LoVo (cell line): ENCODE measurements at places on chromosomes 11 and 22.

GRCh38 chr22:42376711-42377554 is 55.3 kb downstream of the NFAM1 start:
- no peak for DNase-seq

DNA sequence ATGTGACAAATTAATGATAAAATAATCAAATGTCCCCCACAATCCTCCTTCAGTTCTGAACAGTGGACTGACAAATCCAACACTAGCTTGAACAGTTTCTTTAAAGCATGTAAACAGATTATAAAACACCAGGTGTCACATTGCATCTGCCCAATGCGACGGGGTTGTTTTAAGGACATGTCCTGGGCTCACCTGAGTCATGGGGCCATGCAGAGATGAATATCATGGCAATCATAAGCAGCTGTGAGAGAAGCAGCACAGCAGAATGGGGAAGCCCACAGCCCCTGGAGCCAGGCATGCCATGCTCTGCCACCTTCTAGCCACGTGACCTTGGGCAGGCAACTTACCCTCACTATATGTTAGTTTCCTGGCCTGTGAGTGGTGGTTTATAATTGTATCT is 93.9 kb upstream of the KCNA4 start:
- DNase-seq: no peak

DNA sequence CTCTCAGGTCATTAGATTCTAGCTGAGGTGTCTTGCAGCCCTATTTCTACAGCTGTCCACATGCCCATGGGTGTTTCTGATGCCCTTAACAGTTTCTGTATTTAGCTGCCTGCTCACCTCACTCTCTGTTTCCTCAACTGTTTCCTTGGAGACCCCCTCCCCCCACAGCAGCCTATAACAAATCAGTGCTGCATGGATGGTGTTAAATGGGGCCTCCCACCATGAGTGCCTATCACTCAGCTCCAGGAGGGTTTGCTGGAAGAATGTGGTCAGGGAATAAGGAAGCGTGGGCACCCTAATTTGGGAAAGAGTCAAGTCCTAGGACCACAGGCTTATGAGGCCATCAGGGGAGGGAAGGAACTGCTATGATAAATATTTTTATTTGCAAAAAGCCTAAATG is 8.6 kb downstream of the KLHL35 start:
- no peak for DNase-seq

DNA sequence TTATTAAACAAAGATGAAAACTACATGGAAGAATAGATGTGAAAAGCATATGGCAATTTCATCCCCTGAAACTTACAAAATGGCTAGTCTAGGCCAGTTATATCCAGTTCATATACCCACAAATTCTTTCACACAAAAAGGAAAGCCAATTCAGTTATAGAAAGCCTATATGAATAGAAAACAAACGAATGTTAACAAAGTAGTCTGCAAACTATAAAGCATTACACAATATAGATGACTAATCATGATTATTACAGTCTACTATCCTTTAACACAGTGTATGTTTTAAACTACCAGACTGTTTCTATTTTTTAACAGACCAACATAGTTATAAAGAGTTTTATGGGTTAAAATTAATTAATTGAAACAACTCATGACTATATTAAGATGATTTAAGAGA is 12.1 kb downstream of the DCUN1D5 start:
- DNase-seq: no peak

DNA sequence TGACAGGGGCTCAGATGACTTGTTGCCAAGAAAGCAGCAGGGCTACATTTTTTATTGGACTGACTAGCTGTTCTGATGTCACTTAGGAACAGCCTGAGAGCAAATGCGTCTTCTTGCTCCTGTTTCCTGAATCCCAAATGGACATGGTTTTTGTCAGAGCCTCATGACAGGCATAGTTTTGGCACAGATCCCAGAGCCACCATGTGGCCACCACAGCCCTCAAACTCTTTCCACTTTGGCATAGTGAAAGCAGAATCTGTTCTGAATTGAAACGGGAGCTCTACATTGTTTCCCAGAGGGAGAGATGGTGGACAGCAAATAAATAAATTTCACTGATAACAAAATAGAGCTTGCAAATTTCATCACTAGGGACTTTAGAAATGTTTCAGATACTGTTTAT is 222.2 kb downstream of the C11orf87 start:
- DNase-seq: no peak

DNA sequence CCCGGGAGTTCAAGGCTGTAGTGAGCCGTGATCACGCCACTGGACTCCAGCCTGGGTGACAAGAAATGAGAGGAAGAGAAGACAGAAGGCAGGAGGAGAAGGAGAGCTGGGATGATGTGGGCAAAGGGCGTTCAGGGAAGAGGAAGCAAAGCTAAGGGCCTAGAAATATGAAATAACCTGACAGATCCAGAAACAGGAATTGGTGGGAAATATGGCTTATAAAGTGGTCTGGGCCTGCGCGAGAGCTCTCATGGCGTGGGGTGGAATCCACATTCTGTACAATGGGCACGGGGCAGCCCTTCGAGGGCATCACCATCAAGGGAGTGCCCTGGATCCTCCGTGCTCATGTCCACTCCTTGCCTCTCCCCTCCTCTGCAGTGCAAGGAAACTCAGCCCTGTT is 46.8 kb upstream of the RASSF10 start:
- DNase-seq: no peak

DNA sequence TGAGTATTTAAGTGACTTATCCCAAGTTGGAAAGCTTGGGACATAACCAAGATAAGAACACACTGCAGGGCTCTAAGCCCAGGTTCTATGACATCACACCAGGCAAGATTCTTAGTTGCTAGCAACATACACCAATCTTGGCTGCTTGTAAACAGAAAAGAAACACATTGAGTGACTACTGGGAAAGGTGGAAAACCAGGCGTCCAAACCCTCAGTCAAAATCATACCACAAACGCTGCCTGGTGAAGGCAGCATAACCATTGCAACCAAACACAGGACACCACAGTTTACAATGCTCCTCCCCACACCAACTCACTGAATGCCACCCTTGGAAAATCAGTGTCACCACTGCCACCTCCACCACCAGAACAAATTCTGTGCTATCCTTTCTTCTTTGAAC is 379.9 kb downstream of the TTC28 start:
- DNase-seq: no peak

DNA sequence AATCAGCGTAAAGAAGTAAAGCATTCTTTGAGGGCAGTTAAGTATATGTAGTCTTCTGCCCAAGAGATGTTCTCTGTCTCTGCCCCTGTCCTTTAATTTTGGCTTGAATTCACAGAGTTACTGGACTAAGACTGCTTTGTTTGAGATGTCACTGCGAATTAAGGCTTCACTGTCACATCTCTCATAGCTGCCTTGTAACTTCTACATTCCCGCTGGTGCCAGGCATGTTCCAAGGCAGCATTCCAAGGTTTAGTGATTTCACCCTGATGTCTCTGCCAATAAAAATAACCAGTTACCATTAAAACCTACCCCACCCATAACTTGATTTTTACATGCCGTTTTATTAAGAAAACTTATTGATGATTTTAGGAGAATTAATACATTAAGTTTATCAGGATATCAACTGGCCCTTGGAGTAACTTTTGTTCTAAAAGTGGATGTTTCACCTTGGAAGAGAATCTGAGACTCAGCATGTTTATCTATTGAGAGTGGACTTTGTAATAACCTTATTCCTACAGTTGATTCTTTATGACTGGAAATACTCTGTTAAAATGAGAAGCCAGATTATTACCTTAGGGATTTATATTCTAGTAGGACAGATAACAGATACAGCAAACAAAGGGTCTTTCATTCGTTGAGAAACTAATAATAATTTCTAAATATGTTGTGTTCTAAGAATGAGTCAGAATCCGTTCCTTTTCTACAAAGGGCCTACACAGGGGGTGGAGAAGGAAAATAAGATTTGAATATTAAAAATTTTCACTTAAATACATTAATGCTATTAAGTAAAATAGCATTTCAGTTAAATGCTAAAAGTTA is 110.2 kb downstream of the UVRAG start:
- DNase-seq: peak; percentile 44

- DNase-seq: no peak
Observed at GRCh38 chr11:44518968-44519550, 46.4 kb upstream of the CD82 start.

- DNase-seq: no peak
Observed at GRCh38 chr11:101915791-101916291, 481 bp downstream of the ANGPTL5 start.

- no peak for DNase-seq
Observed at GRCh38 chr11:66326261-66327111, 9.6 kb upstream of the CD248 start.

DNA sequence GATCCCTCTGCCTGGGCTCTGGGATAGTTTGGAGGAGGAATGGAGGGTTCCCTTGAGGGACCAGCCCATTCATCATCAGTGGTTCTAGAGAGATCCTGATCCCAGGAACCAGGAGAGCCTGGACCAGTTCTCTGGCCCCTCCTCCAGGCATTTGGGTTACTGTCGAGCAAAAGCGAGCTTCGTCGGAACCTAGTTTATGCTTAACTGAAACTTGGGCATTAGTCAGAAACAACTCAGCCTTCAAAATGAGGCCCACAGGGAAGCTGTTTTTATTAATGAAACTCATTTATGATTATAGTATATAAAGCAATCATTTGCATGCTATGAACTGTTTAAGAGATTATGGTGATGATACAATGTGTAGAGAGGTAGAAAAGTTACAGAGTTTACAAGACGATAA is 61.4 kb downstream of the LIF start:
- no peak for DNase-seq

DNA sequence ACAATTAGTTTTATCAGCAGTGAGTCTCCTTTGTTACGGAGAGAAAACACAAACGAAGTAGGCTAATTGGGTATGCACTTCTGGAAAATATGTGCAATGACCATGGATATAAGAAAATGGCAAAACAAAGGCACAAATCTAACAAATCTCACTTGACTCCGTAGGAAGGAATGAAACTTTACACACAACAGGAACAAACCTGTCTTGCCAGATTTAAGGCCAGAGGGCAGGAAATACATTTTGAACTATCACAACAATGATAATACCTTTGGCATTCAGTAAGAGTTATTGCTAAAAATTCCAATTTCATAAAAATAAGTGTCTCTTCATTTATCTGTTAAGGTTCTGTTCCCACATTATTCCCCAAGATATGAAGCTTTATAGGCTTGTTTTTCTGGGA is 36.6 kb downstream of the SLC25A17 start:
- DNase-seq: no peak

GRCh38 chr11:47616726-47617416 is 22.7 kb upstream of the C1QTNF4 start:
- DNase-seq: no peak

DNA sequence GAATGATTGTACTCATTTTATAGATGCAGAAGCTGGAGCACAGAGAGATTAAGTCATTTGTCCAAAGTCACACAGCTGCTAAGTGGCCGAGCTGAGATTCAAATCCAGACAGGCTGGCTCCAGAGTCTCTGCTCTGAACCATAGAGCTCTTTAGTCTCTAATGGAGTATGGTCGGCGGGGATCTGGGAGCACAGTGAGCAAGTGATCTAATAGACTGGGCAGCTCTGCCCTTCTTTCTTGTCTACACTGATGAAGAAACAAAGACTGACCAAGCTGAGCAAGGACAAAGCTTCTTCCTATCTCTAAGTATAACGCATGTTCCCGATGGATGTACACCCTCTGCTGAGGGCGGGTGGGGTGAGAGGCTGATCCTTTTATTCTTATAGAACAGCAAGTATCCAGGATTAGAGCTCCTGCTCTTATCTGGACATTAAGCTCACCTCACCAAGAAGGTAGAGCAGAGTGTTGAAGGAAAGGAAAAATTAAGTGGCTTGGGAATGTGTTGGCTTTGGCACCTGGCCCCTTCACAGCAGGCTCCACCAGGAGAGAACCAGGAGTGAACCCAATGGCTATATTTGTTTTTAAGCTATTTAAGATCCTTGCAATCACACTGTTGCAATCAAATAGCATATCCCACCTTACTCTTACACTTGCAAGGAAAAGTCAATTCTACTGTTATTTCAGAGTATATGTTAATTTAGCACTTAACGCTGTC is 68.7 kb downstream of the ETS1 start:
- DNase-seq: no peak

GRCh38 chr22:30574997-30575671 is 669 bp upstream of the GAL3ST1 start:
- no peak for DNase-seq

DNA sequence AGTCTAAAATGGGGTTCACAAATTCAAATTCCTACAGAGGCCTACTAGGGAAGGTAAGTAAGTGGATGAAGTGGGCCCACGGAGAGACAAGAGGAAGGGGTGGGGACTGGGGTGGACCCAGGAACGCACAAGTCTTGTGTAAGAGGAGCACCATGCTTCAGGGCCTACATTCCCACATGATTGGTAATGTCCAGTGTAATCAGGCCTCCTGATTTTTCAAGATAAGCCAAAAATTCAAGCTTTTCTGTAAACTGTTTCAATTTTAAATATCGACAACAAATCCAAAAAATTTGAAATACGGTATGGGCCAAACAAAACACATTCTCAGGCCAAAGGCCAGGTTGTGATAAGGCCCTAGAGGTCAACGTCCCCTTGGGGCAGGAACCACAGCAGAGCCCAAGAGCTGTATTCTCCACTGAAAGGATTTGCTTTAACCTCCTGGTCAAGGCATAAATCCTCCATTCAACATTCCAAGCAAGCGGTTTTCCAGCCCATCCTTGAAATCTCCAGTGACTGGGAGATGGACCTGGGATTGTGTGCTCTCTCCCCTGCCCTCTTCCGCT is 116.4 kb downstream of the TRIM29 start:
- DNase-seq: no peak

GRCh38 chr11:61596990-61597389 is 16.1 kb upstream of the SYT7 start:
- no peak for DNase-seq

GRCh38 chr11:102287964-102288724 is 29.1 kb upstream of the BIRC3 start:
- peak; percentile 87 for DNase-seq

GRCh38 chr22:22618448-22618847 is 26.0 kb upstream of the GGTLC2 start:
- no peak for DNase-seq

DNA sequence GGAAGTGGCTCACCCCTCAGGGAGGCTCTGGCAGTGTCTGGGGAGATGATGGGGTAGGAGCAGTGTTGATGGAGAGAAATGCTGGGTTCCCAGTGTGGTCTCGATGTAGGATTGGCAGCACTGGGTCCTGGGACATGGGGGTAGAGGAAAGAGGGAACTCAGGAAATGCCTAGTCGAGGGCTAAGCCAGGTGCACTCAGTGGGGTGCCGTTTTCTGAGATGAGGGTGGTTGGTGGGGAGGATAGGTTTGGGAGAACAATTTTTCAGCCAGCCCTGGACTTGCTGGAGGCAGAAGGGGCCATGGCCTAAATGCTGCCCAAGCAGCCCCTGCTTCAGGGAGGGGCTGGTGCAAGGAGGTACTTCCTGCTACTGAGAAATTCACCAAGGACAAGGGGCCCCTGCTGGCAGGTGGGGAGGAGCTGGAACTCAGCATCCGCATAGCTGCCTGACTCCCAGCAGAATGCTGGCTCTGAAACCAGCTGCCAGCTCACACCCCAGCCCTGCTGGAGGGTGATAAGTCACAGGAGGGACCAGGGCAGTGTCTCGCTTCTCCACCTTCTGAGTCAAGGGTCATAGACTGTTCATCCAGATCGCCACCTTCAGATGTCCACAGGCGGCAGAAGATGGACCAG is 6.0 kb downstream of the CCDC157 start:
- DNase-seq: no peak
